ENCODE measurements at places on chromosomes 4 and X. TPM values are rescaled to one million over a fixed set of nuclear protein-coding genes. Genes with fewer than 3 reads are reported as not detected.

Gene CLCN4
- total RNA-seq, result 3.1 TPM

Gene VSIG4
- total RNA-seq, result not detected

Gene ANAPC10
- 17.3 TPM for total RNA-seq

Gene SFRP2
- not detected for total RNA-seq

Gene GPR173
- not detected for total RNA-seq

Gene IL2
- total RNA-seq, result not detected

Gene COL4A6
- total RNA-seq, result not detected

Gene USP17L29
- not detected for total RNA-seq

Gene MAP9
- 6.5 TPM for total RNA-seq

Gene RBM46
- 0.53 TPM for total RNA-seq

Gene XPNPEP2
- total RNA-seq, result not detected

Data from A375 (cell line).